RKO (cell line): ENCODE measurements at places on chromosomes 12 and 14.

DNA sequence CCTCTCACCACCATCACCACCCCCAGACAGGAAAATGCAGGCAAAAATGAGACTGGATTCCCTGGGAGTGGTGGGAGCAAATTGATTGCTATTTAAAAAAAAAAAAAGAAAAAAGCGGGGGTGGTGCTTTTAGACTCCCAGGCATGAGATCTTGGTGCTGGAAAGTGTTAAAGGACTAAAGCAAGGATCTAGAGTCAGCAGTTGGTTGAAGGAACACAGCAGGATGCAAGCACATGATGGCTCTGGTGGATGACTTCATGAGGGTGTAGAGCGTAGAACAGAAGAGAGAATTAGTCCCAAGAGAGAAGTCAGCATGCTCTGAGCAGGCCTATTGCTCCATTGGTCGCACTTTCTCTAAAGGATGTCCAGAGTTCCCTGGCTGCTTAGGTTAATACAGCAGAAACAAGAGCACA is 183.8 kb upstream of the HMGA2 start:
- DNase-seq = peak; percentile 91

GRCh38 chr12:78804262-78804661 is 60.3 kb upstream of the SYT1 start:
- DNase-seq = no peak

DNA sequence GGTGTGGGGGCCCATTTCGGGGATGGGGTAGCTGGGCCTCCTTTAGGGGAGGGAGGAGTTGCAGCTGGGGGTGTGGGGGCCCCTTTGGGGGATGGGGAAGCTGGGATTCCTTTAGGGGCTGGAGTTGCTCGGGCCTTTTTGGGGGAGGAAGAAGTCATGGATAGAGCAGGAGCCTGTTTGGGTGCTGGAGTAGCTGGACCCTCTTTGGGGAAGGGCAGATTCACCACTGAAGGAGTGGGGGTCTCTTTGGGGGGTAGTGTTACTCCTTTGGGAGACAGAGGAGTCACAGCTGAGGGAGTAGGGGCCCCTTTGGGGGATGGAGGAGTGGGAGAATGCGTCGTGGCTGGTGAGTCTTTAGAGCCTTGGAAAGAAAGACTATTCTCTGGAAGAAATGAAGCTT is 6.5 kb downstream of the NACA start:
- DNase-seq = no peak

DNA sequence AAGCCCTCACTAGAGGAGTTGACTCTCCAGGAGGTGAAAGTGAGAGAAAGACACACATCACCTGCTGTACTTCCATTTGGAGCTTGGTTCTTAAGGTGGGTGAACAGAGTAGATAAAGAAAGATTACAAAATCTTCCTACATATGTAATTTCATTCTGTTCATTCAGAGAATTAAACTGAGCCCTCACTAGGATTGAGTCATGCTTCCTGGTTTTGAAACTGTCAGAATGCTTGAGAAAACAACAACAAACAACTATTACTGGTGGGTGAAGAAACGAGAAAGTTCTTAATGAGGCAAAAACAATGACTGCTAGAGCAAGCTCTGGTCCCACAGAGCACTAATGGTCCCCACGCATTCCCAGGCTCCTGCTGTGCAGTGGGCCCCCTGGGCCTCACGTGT is 841.7 kb downstream of the VRK1 start:
- no peak for DNase-seq

DNA sequence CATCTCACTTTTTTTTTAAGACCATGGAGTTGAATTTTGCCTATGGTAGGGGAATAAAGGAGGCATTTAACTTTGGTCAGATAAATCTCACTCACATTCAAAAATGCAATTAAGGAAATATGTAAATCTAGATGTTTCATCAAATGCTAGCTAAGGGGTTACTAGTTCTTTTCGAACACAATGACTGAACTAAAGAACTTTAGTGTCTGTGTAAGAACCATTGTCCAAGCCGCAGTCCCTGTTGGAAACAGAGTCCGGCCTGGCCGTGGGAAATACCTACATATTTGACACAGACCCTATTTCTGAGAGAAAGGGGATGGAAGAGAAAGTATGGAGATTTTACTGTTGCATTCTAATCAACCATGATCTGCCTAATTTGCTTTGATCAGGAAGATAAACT is 17.4 kb downstream of the LGR5 start:
- DNase-seq = no peak

- DNase-seq = peak; percentile 71
Observed at GRCh38 chr14:39015360-39015961, 87.6 kb downstream of the SEC23A start.

DNA sequence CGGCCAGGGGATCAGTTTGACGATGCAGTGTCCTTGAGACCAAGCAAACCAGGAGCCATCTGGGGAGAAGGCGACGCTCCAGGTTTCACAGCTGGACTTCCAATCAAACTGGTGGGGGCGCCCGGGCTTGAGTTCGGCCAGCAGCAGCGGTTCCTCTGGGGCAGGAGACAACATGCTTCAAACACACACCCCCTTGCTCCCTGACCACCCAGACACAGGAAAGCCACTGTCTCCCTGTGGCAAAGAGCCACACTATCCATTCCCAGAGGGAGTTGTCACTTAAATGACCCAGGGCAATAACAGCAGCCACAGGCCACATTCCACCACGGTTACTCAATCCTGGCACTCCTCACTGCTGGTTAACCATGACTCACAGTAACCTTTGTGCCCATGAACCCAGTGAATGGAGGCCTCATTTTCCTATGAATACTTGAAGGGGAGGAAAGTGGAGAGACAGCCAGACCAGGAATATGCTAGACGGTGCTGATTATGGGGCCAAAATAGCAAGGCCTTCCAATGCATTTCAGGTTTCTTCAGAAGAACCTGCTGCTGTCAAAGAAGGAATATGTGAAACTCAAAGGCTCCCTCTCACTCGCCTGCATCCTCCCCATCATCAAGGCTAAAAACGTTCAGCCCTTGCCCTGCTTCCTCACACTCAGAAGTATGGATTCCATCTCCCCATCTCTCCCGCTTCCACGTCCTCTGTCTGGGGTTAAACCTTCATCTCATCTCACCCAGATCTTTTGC is 8.5 kb downstream of the WSB2 start:
- DNase-seq = peak; percentile 94

- DNase-seq = no peak
Observed at GRCh38 chr12:111446631-111447570, 41.2 kb downstream of the SH2B3 start.

DNA sequence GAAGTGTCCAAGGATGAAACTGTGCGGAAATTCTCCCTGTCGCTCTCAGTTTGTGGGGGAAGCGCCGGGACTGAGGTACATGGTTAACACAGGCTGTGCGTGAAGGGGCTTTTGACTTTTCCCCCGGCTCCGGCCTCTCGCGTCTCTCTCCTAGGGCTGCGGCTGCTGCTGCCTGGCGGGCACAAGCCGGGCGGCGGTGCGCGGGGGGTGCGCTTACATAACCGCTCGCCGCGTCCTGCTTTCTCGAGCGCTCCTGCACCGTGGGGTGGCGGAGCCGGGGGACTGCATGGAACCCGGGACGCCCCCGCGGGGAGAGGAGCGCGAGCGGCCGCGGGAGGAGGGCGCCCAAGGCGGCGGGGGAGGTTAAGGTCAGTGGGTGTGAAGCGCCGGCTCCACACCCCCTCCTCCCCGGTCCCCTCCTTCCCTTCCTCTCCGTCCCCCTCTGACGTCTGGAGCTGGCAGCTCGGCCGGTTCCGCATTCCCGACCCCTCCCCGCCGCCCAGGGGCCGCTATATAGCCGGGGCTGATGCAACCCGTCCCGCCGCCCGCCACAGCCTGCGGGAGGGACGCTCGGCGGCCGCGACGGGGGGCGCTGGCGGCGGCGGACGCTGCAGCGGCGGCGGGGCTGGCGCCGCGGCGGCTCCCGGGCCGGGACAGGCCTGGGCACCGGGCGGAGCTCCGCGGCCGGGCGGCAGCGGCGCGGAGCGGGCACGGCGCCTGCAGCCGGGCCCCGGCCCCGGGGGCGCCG is at the start of gene JDP2:
JDP2 (plus strand) TSS at position 541 of the 748 bp plus-strand sequence. CDS start 9,899 bp downstream, outside the sequence.
- peak; percentile 68 for DNase-seq
